ENCODE measurements at places on chromosomes 13 and 19.

GRCh38 chr13:35926859-35927530 is 204.2 kb downstream of the DCLK1 start:
- DNase-seq: no peak

DNA sequence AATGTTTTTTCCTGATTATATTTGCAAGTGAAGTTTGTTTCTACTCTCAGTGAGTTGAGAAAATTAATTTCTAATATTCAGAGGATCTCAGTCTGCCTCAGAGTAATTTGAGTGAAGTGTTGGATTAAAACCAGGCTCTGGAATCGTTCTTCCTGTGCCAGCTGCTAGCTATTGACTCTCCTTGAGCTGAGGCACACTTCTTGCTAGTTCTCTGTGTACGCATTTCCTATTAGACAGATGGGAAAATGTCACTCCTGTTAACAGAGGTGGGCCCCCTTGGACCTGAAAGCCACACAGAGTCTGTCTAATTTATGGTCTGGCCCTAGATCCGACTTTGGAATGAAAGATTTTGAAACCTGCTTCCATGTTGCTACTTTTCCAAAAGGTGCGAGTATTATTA is 107.6 kb upstream of the RNF113B start:
- no peak for DNase-seq

- DNase-seq: no peak
Measured at GRCh38 chr19:17160908-17161307, 54.2 kb upstream of the USE1 start.

- no peak for DNase-seq
Measured at GRCh38 chr19:1249298-1249989, 1.1 kb downstream of the MIDN start.

DNA sequence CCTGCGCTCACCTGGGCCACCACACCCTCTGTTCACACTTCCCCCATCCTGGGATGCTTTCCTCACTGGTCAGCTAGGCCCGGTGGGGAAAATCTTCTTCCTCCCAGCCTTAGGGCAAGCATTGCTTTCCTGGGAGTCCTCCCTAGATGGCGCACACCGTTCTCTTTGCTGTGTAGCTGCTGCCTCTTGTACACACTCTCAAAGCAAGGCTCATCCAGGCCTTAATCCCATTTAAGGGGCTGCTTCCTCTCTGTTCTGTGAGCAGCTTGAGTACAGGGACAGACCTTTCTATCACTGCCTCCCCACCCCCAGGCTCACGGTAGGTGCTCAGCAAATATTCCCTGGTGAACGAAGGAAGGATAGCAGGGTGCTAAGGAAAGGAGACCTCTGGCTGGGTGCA is 11.1 kb downstream of the SLC7A10 start:
- DNase-seq: no peak

GRCh38 chr19:56159009-56159559 is 16.7 kb upstream of the GALP start:
- no peak for DNase-seq

DNA sequence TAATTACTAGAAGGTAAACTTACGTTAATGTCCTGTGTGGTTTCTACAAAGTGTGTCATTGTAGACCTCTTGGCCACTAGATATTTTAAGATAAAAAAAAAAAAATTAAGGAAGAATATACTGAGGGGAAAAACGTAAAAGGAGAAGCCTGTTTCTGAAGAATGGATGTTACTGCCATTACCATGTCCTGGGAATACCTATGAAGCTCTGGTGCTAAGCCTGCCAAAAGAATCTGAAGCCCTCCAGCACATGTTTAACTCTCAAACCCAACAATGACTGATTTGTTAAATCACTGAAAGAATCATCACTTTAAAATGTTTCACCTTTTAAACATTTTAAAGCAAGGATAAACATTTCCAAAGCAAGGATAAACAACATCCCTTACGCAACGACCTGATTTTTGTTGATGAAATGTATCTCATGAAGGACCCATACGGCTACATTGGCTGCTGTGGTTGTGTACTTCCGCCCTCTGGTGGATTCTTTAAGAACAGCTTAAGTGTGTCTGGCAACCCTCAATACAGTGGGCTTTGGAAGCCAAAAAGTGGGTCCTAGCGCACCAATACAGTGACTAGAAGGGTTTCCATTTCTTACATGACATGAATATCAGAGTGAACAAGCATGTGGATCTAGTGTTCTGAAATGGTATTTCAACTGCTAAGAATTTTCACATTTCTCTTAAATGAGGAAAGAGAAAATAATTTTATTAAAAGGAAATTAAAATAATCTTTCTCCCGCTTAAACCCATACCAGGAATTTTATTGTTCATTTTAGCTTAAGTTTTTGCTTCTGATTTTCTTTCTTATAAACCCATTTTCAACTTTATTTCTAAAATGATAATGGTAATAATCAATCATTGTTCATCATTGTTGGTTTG is 74.5 kb upstream of the RAP2A start:
- no peak for DNase-seq

DNA sequence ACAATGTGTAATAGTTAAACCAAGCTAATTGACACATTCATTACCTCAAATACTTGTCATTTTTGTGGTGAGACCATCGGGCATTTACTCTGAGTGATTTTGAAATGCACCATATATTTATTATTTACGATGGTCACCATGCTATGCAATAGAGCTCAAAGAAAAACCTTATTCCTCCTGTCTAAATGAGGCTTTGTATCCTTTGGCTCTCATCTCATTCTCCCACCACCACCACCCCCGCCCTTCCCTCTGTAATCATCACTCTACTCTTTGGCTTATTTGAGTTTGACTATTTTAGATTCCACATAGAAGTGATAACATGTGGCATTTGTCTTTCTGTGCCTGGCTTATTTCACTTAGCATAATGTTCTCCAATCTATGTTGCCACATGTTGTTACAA is 124.9 kb downstream of the CYSLTR2 start:
- DNase-seq: no peak

DNA sequence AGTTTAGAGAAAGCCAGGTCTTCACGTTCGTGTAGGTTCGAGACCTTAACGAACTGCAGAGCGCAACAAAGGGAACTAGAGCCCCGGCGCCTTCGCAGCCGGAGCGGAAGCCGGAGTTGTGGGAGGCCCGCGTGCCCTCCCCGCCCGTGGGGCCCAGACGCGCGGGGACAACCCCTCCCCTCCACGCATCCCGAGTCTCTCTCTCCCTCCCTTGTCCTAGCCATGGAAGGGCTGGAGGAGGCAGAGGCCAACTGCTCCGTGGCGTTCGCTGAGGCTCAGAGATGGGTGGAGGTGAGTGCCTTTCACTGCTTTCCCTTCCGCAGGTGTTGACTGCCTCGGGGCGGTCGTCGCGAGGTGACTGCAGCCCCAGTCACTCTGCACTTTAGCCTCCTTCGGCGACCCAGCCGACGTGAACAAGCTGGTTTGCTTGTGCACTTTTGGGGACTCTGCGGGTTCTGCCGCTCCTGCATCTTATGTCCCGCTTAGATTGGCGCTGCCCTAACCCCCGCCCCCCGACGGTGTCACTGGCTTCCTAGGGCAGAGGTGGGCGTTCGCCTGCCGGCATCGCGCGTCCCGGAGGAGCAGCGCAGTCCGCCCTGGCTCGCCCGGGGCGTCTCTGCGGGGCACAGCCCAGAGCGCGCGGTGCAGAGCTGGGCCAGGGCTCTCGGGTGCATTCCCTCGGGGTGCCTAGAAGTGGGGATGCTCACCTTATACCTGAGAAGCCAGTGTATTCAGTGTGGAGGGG is 478 bp downstream of the LMO7 start:
- DNase-seq: no peak

DNA sequence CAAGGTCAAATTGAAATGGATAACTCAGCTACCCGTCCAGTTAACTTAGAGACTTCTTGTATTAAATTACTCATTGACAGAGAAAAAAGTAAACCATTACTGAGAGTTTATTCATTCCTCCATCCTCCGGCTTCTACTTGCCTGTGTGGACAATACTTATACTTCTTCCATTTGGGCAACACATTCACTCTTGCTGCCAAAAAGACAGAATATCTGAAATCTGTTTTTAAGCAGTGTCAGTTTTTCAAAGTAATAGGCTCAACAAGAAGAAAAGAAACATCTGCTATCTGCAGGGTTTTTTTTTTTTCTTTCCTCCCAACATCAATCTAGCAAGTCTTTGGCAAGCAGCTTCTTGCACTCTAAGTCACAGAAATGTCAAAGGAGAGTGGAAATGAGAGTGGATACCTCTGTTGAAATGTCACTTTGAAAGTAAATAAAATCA is 1142.8 kb downstream of the PCDH9 start:
- DNase-seq: no peak

- no peak for DNase-seq
Measured at GRCh38 chr19:16470911-16471811, 609 bp downstream of the EPS15L1 start.

DNA sequence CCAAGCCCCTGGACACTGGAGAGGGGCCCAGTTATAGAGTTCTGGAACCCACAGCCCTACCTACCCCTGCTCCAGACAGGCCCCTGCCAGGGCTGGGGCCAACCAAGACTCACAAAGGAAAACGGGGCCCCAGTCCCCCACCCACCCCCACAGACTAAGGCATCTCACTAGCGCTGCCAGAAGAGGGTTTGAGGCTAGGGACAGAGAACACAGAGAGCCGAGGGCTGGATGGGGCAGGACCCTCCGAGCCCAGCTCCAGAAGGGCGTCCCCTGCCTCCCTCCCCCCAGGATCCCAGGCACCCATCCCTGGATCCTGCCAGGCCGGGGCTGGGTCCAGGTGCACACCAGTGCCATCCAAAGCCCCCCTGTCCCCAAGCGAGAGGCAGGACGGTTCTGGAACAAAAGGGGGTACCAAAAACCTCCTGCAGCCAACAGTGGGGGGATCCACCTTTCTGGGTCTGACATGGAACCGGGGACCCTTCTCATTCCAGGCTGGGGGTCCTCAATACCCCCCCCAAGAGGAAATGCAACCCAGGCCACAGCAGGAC is 4.4 kb upstream of the REXO1 start:
- DNase-seq: no peak

- no peak for DNase-seq
Measured at GRCh38 chr13:109611912-109612691, 174.3 kb downstream of the IRS2 start.

DNA sequence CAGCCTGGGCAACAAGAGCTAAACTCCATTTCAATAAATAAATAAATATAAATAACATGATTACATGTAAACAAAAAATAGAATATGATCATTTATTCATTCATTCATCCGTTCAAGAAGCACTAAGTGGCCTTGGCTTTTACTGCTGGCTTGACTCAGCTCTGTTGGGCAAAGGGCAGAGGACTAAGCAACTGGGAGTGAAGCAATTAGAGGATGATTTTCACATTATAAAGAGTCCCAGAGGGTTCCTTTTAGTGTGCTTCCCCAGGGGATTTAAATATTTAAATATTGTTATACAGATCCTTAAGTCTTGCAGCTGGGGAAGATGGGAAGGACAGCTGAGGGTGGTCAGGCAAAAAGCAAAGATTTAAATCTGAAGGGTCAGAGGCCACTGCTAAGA is 34.9 kb upstream of the FLT1 start:
- no peak for DNase-seq

DNA sequence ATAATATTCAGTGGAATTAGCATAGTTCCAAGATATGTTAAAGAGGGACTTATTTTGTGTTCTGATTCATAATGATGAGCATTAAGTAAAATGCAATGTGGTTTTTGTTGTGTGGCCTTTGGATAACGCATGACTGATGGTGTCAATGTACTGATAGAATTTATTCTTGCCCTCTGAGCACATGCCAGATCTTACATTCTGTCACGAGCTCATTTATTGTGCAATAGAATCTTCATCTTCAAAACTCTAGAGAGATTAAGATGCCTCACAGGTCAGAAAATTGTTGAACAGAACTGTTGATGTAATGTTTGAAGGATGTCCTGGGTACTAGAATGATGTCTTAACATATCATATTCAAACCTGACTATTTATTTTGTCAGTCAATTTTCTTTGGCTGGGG is 148.0 kb upstream of the HTR2A start:
- DNase-seq: no peak

DNA sequence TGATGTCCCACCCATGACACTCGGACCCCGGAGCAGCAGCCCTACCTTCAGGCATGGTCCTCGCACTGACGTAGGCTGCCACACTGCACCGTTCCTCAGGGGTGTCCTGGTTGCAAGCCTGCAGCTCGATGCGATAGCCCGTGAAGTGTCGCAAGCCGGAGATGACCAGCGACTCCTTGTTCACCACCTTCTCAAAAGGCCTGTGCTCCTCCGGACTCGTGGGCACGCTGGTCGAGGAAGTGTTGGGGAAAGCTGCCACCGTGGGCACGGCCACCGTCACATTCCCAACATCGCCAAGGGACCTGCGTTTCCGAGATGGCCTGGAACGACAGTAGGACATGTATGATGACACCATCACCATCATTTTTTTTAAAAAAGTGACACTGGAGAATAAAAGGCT is 73.3 kb downstream of the ZNF557 start:
- DNase-seq: no peak

DNA sequence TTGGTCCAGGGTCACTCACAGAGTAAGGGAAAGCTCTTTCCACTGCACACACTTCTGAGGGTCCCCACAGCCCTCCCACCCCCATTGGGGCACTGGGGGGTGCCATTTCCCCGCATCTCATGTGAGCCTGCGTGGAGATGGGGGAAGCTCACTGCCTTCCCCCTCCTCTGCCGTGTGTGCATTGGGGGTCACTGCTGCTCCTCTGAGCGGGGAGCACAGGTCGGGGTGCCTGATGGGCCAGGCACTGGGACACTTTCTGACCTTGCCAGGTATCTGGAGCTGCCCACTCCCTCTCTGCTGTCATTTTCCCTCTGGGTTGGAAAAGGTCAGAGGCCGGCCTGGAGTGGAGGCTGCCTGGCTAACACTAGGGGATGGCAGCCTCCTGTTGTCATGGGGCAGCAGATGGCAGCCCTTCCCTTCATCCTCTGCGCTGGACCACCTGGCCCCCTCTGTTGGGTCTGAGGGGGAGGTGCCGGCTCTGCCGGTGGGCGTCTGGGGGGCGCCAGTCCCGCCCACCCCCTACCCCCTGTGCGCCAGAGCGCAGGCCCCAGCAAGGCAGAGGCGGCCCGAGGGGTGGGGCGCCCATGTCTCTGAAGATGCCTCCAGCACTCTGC is 9.1 kb downstream of the SSBP4 start:
- no peak for DNase-seq

Measured in cortex of kidney (tissue), 1 donor.